Stimulated activated CD4-positive, alpha-beta T cell treated with anti-CD3 and anti-CD28 coated beads, Interleukin-15, amount 100 ng/mL, for 24 hours (primary cell): ENCODE measurements at places on chromosomes 1 and 21.
A peak's percentile ranks its signal among the peaks of the same experiment; 100 is the strongest.

GRCh38 chr1:83101406-83101805 is 897.5 kb downstream of the TTLL7 start:
- no peak for DNase-seq

DNA sequence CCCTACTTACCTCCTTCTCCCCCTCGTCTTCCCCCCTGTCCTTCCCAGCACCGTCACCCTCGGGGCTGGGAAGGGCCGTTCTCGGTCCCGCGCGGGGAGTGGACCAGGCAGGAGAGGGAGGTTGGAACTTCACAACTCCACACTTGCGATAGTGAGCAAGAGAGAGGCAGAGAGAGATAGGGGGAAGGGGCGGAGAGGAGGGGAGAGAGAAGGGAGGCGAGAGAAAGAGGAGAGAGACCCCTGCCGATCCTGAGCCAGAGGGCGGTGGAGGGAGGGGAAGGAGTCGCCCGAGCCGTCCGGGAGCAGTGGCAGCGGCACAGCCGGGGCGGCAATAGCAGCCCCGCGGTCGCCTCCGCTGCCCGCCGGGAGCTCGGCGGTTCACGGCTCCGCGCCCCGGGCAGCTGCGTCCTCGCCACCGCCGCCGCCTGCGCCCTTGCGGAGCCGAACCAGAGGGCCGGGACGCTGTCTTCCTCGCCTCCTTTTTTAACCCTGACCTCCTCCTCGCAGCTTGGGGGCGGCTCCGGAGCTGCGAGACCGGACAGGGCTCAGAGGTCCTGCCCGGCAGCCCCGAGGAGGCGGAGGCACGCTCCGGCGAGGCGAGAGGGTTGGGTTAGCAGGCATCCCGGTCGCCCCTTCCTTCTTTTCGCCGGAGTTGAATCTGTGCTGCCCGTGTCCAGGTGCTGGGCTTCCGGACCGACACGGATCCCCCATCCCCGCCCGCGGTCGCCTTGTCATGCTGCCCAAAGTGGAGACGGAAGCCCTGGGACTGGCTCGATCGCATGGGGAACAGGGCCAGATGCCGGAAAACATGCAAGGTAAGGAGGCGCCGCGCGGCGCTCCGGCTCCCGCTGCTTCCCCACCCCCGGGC is 11.7 kb downstream of the NR5A2 start:
- peak; percentile 57 for DNase-seq

- DNase-seq: no peak
Measured at GRCh38 chr1:54834007-54834541, 33.0 kb upstream of the TTC22 start.

- no peak for DNase-seq
Measured at GRCh38 chr1:119302011-119302410, 66.6 kb upstream of the HAO2 start.

DNA sequence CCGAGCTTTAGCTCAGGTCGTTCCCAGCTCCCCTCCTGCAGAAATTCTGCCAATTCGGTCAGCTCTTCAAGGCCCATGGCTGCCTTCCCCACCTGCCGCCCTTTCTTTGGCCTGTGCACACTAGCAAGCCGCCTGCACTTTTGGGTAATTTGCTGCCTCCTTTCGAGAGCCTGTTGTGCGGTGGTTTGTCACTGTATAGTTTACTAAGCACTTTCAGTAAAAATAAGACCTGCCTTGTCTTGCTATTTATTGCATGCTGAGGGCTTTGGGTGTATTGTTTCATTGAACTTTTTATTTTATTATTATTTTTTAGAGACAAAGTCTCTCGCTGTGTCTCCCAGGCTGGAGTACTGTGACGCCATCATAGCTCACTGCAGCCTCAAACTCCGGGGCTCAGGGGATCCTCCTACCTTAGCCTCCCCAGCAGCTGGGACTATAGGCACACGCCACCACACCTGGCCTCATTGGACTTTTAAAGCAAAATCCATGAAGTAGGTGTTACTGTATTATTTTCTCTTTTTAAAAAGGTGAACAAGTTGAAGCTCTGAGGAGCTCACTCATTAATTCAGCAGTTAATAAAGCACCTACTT is 1.1 kb upstream of the FABP3 start:
- no peak for DNase-seq

- no peak for DNase-seq
Measured at GRCh38 chr1:186930238-186930637, 101.5 kb downstream of the PLA2G4A start.

DNA sequence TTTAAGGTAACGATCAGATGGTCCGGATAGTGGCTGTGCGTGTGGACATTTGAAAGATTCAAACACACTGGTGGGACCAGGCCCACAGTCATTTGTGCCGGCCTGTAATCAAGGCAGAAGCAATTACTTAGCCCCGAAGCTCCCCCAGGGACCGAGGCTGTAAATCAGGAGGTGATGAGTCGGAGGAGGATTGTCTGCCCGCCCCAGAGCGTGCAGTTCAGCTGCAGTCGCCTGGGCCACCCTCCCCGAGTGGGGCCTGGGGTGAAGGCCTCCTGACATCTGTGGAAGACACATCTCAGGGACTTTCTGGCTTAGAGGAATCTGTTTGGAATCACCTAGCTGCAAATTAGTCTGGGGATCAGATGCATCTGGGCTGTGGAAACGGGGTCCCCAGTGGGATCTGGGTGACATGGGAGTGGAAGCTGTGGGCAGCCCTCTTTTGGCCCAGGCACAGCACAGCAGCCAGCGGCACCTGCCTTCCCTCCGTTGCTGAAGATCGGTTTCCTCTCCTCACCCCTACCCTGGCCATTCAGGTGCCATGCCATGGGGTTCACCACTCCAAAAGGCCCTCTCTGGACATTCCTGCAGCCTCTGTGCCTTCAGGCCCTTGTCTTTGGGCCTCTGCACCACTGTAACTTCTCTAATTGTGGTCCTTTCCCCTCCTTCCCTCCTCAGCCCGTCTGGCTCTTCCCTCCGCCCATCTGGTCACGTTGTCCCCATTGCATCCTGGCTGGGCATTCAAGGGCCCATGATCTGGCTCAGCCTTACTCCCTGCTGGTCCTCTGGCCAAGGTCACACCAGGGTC is 25.7 kb downstream of the LHX4 start:
- DNase-seq: no peak

- DNase-seq: no peak
Measured at GRCh38 chr1:94024104-94024792, 96.7 kb downstream of the ABCA4 start.

DNA sequence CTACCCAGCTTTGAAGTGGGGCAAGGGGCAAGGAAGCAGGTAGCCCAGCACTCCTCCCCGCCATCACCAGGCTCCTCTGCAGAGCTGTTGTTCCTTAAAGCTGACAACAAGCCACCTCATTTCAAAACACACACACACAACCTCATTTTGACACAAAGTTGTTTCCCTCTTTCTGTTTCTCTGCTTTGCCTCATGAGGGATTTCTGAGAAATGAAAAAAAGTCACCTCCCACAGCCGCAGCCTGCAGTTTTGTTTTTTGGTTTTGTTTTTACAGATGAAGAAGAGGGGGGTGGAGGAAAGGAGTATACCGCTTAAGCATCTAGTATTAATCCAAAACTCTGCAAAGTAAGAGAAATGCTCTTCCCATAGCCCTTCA is 12.1 kb downstream of the MCL1 start:
- DNase-seq: peak; percentile 73

- DNase-seq: no peak
Measured at GRCh38 chr1:153364766-153365666, 7.4 kb downstream of the S100A9 start.
